Stimulated activated effector memory CD8-positive, alpha-beta T cell treated with anti-CD3 and anti-CD28 coated beads, Interleukin-12 subunit alpha, Interleukin-12 subunit beta, amount 100 ng/mL, for 72 hours (primary cell): ENCODE measurements at places on chromosomes 6 and 20.

DNA sequence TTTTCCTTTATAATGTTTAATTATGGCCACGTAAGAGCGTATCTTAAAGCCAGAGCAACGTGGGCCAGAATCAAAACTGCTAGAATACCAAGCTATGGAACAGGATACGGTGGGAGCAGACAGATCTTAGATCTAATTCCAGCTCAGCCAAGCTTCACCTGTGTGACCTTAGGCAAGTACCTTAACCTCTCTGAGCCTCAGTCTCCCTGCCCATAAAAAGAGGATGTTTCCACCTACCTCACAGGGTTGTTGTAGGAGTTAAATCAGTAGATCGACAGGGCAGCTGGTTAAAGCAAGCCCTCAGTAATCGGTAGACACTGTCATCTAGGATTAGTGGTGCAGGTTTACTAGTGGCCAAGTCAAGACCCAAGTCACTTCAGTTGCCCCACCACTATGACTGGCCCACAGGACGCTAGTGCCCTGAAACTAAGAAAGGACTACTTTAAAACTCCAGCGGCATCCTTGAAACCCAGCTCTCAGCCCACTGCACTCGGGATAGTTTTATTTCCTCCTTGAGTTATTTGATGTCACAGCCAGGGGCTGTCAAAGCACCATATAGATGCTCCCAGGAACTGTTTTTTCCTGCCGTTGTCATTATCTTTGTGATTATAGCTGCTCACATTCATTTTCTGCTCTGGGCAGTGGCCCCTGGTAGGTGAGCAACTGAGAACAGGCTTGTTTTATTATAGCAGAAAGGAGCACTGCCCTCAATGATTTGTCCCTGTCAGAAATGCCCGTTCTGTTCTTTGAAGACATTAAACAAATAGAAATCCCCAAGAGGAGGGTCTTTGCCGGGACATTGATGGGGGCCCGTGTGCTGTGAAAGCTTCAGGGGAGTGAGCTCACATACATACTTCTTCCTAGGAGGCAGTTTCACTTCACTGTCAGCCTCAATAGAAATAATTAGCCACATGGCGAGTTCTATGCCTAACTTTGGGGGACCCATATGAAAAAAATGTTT is 63.1 kb downstream of the ISM1 start:
- no peak for DNase-seq

DNA sequence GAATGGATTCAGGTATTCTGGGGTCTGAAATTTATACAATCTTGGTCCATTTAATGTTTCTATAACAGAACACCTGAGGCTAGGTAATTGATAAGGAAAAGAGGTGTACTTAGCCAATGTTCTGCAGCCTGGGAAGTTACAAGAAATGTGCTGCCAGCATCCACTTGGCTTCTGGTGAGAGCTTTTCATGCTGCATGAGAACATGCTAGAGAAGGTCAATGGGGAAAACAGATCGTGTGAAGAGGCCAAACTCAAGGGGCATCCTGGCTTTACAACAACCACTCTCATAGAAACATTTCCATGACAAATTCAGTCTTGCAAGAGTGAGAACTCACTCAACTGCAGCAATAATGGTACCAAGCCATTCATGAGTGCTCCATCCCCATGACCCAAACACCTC is 16.8 kb downstream of the IL22RA2 start:
- no peak for DNase-seq

GRCh38 chr6:144065213-144065660 is 30.1 kb downstream of the SF3B5 start:
- DNase-seq: no peak

DNA sequence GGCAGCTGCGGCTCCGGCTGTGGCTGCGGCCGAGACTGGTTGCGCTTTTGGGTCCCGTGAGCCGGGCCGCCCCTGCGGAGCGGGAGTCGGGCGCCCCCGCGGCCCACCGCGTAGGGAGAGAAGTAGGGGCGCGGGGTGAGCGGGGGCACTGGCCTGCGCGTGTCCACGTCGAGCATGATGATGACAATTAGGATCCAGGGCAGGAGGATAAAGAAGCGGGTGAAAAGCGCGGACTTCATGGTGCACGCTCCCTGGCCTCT is 739 bp downstream of the B3GAT2 start:
- no peak for DNase-seq

- no peak for DNase-seq
Measured at GRCh38 chr6:1617466-1618310, 8.0 kb downstream of the FOXC1 start.

GRCh38 chr6:41894366-41895299 is 542 bp downstream of the USP49 start:
- DNase-seq: no peak

DNA sequence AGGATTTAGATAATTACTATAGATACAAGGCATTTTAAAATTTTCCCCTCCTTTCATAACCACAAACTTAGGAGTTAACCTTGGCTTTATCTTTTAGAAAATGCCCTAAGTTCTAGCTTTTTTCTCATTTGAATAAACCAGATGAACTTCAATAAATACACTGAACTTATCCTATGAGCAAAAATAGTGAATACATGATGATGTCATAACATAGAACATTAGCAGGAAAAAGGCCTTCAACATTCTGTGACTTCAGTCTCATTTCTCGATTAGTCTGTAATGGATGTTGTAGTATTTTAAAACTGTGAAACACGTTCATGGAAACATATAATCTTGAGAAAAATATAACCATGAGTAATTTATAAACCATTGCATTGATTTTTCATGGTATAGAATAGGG is 550.7 kb downstream of the PKHD1 start:
- DNase-seq: no peak

- DNase-seq: no peak
Measured at GRCh38 chr6:169647637-169648036, 54.2 kb downstream of the WDR27 start.

DNA sequence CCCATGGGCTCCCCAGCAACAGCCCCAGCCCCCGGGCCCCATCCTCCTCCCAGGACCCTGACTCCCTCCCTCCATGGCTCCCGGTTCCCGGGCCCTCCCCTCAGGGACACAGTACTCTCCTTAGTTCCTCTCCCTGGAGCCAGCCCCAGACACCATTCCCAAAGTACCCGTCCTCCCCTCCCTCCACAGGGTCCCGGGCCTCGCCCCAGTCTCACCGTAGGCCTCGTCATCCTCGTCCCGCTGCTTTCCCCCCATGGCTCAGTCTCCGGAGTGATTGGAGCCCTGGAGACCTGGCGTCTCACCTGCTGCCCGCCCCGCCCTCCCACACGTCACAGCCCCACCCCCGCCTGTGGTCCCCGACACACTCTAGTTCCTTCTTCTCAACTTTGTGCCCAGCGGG is at the start of gene SLC44A4:
Gene SLC44A4 (minus strand): TSS at position 272 of the 400 bp plus-strand sequence. CDS start 17 bp downstream, at position 255.
- no peak for DNase-seq
